ENCODE measurements at places on chromosomes 5 and 9.

GRCh38 chr9:76603931-76604570 lies 145.1 kb downstream of the GCNT1 start:
- no peak for DNase-seq

GRCh38 chr9:36858805-36859375 lies 175.2 kb downstream of the PAX5 start:
- peak; percentile 11 for DNase-seq

DNA sequence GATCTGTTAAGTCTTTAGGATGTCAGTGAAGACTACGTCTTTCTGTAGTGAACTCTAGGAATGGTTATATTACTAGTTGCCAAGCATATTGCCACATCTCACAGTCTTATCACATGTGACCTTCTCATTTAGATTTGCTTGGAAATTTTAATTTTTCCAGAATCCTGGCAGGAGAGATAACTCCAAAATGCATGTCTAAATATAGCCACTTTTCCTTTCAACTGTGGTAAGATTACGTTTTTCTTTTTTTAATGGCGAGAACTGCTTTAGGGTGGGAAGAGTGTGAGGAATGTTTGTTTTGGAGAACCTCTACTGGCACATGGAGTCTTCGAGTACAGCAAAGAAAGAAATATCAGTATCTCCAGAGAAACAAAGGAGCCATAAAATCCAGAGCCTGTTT lies 91.7 kb upstream of the ADAMTSL1 start:
- DNase-seq = no peak

DNA sequence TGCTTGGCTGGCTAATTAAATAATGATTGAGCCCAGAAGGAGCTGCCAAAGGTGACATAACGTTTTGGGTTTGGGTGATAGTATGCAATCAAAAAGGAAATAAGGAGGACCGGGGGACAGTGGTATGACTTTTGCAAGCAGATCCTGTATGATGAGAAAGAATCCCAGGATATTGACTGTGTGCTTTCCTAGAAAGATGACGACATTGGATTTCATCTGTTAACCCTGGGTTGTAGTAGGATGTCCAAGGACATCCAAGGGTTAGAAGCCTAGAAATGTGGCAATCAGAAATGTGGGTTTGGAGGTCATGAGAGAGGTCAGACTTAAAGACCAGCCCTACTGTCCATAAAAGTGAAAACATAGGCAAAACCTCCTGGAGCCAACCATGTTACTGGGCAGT lies 50.3 kb upstream of the HMHB1 start:
- DNase-seq = no peak

DNA sequence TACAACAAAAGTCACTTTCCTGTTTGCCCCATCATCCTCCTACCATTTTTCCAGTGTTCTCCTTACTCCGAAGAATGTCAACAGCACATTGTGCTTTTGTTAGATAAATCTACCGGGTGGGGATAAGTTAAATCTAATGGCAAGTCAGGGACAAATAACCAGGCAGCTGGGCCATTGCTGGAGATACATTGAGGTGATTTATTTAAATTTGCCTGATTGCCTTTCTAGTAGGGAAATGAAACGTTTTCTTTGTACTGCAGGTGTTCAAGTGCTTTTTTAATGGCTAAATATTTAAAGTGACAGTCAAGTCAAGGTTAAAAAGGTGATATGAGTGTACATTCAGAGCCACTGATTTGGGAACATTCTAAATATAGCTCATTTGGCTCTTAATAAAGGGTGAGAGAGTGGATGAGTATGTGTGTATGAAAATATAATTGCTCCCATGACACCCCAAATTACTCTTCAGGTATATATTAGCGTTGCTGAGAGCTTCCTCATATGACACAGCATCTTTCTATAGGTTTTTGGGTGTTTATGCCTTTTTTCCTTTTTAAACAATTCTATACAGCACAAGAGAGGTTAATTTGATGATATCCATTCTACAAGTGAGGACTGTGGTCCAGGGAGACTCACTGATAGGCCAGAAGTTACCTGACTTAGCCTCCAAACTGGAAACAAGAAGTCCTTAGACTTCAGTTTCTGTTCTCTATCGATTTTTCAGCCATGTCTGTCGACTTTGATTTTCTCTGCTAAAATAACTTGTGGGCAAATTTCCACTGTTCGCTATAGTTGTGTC lies 51.9 kb downstream of the DMRT2 start:
- DNase-seq = no peak

DNA sequence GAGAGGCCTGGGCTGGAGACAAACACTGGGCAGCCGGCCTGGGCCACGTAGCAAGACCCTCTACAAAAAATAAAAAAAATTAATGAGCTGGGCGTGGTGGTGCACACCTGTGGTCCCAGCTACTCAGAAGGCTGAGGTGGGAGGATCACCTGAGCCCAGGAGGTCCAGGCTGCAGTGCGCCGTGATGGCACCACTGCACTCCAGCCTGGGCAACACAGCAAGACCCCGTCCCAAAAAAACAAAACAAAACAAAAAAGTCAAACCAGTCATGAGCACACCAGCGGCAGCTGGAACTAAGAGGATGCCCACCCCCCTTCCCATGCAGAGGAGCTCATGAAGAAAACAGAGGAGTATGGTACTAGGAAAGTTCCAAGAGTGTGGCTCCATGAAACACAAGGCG lies 2.2 kb upstream of the UBAC1 start:
- DNase-seq = no peak

- no peak for DNase-seq
These were observed 56.9 kb downstream of the AP3S1 start for GRCh38 chr5:115898656-115899055.

GRCh38 chr5:73899055-73899454 lies 273.1 kb downstream of the ARHGEF28 start:
- peak; percentile 38 for DNase-seq

DNA sequence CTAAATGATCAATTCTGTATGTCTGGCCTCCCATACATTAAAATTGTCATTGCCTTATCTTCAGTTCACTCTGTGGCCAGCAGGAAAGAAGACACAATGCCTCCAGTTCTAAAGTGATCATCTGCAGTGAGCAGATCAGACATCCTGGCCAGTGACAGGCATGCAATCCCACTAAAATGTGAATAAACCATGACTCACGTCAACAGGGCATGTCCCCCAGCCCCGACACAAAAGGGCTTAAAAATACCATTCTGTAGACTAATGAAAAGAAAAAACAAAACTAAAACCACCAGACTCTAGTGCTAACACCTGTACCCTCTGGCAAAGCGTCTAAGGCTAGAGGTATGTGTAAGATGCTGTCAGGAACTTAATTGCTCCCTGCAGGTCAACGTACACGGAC lies 38.5 kb downstream of the DDX31 start:
- no peak for DNase-seq

DNA sequence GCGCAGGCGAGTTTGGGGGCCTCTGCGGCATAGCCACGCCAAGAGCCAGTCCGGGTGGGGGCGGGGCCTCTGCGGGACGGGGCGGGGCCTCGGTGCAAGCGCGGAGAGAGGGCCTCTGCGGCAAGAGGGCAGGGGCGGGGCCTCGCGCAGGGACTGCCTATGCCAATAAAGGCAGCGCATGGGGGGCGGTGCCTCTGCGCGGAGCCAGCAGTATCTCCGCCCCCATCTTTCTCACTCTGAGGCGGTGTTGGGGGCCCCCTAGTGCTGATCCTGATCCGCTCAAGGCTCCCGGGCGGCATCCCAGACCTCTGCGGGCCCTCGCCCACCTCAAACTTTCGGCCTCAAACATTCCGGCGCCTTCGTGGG lies 9.2 kb upstream of the GPRIN1 start:
- peak; percentile 75 for DNase-seq

- DNase-seq = no peak
These were observed 652.1 kb downstream of the TLE4 start for GRCh38 chr9:80223897-80224296.

DNA sequence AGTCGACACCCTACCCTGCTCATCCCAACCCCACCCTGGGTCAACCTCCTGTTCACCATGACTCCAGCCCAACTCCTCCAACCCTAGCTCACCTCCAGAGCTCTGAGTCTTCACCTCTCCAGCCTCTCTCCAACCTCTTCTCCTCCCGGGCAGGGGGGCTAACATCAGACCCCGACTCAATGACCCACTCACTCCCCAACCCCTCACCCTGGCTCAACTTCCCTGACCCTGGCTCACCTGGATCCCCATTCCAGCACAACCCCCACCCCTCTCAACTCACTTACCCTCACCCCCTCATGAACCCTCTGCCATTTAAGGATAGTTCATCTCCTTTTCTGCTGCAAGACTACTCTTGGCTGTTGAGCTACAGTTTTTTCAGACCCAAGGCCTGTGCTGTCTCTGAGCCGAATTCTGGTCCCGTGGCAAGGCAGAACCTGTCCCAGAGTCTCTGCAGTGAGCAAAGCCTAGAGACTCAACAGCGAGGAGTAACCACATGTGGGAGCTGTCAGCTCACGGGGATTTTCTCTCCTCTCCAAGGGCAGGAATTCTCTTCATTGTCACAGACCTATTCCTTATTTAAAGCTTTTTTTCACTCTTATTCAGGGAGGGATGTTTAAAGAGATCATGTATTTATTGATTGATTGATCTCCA lies 29.8 kb downstream of the ANKRD33B start:
- DNase-seq = no peak

- no peak for DNase-seq
These were observed 61.5 kb downstream of the FXN start for GRCh38 chr9:69097064-69097463.

- DNase-seq = no peak
These were observed 12.3 kb downstream of the GAPT start for GRCh38 chr5:58503390-58504046.

All from heart left ventricle (tissue), 16 donors.